ENCODE measurements at places on chromosomes 2 and 18. TPM values are rescaled to one million over a fixed set of nuclear protein-coding genes. Genes with fewer than 3 reads are reported as not detected.
A peak's percentile ranks its signal among the peaks of the same experiment; 100 is the strongest.

Gene PSMA8
- not detected for total RNA-seq

Gene ERICH2
- total RNA-seq = 0.92 TPM

- DNase-seq = no peak
Observed at GRCh38 chr2:41293491-41293890, 754.3 kb upstream of the PKDCC start.

Gene CFAP221
- total RNA-seq = 0.51 TPM

Gene CKAP2L
- 9.5 TPM for total RNA-seq

GRCh38 chr2:219252900-219253752 is at the start of gene TUBA4B:
Gene TUBA4B (plus strand): TSS chr2:219253243. CDS start chr2:219253408, 165 bp downstream.
- peak; percentile 52 for DNase-seq

Gene KIAA2012
- total RNA-seq = 0.13 TPM

DNA sequence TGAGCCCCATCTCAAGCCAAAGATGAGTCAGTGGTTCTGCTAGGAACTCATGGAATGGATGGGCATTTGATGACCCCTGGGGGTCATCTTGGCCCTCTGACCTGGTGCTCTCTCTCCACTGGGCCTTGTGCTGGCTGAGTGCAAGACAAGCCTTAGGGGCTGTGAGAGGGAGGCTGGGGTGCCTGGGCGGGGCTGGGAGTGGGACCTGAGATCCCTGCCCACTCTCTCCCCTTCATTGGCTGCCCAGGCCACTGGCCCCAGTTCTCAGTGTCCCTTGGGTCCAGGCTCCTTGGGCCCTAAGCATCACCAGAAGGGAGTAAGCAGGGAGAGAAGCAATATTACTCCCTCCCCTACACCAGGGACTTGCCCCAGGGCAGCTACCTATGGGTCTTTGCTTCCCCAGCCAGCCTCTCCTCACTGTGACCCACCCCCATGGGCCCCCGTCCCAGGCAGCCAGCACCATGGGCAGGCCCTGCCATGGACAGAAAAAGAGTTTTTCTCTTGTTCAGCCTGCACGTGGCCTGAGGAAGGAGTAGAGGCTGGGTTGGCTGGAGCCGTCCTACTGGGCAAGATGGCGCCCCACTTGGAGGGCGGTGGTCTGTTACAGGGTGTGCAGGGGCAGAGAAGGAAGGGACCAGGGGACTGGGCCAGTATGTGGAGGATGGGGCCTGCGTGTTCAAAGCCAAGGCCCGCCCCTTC is 33.6 kb downstream of the ATOH8 start:
- DNase-seq = no peak

- peak; percentile 55 for DNase-seq
Observed at GRCh38 chr2:20614201-20615067, 36.5 kb downstream of the HS1BP3 start.

Gene DNAJC5G
- not detected for total RNA-seq

DNA sequence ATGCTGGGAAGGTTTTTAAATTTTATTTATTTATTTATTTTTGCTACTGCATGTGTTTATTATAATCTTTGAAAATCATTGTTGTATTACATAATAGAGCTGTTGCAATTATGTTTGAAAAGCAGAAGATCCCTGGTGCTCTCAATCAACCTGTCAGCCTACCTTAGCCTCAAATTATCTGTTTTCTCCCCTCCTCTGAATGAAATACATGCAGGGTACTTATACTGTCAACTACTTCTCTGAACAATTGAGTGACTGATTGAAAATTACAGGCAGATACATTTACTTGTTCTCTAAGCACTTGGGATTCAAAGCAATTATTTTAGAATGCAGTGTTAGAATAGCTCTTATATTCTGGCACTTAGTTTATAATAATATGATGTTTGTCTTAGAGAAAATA is 8.1 kb downstream of the KYNU start:
- DNase-seq = no peak

Gene MALL
- total RNA-seq = 672 TPM

Gene ABCB11
- 21.7 TPM for total RNA-seq

DNA sequence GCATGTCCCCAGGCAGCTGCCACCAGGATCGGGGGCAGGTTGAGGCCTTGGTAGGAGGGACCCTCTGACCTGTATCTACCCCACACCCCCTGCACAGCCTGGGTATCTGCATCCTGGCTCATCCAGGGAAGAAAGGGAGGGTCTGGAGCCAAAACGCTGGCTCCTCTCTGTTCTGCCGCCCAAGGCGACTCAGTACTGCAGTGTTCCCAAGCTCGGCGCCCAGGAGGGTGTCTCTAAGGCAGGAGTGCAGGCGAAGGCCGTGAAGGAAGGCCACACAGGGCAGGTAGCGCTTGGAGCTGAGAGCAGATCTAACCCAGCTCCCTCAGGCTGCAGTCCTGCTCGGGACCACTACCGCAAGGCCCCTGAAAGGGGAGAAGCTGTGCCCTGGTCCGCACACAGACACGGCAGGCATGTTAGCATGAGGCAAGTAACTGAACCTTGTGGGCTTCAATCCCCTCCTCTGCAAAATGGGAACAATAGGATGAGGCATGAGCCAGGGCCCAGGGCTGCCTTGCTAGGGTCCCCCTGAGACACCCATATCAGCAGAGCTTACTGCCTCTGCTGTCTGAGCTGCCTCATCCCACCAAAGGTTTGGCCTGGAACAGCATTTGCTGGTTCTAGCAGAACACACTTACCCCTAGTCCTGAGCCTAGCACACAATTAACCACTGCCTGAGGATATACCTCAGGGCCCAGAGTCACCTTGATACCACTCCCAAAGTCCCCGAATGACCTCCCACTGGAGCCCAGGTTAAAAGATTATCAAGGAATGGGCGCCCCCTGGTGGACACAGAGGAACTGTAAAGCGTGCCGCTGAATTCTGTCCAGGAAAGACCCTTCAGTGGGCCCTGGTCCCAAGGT is 6.5 kb downstream of the PTMA start:
- DNase-seq = peak; percentile 68

Gene GRB14
- 1.5 TPM for total RNA-seq

- DNase-seq = no peak
Observed at GRCh38 chr2:229566370-229566769, 148.0 kb downstream of the DNER start.

GRCh38 chr2:140580532-140581151 is 1550.2 kb downstream of the LRP1B start:
- DNase-seq = no peak

DNA sequence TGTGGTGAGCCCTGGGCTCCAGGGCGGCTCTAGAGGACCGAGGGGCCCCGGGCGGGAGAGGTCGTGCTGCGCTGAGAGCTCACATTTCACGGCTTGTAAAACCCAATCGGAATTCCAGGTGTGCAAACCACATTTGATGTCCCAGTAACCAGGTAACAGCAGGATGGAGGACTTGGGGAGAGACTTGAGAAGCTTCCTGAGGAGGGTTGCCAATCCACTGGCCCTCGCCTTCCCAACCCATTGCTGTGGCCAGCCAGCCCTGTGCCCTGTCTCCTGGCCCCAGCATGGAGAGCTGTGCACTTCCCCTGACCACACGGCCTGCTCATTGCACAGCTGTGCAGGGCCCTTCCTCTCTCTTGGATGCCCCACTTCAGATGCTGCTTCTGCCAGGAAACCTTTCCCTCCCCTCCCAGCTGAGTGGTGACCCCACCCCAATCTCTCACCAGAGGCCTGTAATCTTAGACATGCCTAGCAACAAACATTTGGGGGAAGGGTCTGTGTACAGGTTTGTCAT is 39.6 kb downstream of the ASB1 start:
- DNase-seq = no peak

DNA sequence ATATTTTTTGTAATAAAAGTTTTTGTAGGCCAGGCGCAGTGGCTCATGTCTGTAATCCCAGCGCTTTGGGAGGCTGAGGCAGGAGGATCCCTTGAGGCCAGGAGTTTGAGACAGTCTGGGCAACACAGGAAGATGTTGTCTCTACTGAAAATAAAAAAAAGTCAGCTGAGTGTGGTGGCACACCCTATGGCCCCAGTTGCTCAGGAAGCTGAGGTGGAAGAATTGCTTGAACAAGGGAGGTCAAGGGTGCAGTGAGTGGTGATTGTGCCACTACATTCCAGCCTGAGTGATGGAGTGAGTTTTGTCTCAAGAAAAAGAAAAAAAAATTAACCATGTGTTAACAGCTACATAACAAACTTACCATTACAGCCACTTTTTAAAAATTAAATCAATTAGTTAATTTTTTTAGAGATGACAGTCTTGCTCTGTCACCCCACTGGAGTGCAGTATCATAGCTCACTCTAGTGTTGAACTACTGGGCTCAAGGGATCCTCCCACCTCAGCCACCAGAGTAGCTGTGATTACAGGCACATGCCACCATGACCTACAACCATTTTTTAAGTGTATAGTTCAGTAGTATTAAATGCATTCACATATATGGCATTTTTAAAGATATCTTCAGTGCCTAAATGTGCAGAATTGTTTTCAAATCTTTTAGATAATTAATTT is 67.2 kb upstream of the ACYP2 start:
- no peak for DNase-seq

GRCh38 chr18:986552-986951 is 81.9 kb downstream of the ADCYAP1 start:
- DNase-seq = no peak

- no peak for DNase-seq
Observed at GRCh38 chr2:236128321-236128720, 39.9 kb downstream of the GBX2 start.

GRCh38 chr2:207624185-207625013 is 795 bp downstream of the METTL21A start:
- peak; percentile 82 for DNase-seq

Gene TTN
- 8.6 TPM for total RNA-seq

DNA sequence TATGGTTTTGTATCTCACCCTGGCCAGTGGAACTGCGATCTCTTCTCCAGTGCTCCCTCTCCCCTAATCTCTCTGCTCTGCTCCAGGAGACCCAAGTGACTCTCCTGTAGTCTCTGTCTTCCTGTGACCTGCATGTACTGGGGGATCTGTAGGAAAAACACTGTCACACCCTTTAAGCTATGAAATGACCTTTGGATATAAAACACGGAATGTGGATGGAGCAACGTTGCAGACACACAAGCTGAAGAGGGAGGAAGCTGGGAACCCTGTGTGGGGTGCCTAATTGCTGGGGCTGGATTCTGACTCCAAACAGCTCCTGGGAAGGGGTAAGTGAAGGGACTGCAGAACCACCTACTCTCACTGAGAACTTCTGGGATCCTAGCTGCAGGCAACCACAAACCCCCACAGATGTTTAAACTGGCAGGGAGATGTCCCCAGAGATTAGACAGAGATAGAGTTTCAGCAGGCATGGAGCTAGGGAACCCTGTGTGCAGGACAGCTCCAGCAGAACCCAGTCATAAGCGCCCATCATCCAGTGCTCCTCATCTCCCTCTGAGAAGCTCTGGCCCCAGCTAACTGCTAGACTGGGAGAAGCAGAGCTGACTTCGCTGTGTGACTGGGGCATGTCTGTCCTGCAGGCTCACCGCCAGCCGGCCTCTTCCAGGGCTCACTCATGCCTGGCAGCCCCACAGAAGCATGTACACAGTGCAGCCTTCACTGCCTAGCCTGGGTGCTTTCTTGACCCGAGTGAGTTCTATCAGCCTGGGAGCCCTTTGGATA is 482.7 kb upstream of the SETBP1 start:
- DNase-seq = no peak

Gene MROH2A
- 0.20 TPM for total RNA-seq

GRCh38 chr2:39033980-39034379 is 86.9 kb downstream of the SOS1 start:
- no peak for DNase-seq

- DNase-seq = no peak
Observed at GRCh38 chr2:28488083-28488830, 7.6 kb upstream of the PLB1 start.

Gene SPP2
- total RNA-seq = not detected

DNA sequence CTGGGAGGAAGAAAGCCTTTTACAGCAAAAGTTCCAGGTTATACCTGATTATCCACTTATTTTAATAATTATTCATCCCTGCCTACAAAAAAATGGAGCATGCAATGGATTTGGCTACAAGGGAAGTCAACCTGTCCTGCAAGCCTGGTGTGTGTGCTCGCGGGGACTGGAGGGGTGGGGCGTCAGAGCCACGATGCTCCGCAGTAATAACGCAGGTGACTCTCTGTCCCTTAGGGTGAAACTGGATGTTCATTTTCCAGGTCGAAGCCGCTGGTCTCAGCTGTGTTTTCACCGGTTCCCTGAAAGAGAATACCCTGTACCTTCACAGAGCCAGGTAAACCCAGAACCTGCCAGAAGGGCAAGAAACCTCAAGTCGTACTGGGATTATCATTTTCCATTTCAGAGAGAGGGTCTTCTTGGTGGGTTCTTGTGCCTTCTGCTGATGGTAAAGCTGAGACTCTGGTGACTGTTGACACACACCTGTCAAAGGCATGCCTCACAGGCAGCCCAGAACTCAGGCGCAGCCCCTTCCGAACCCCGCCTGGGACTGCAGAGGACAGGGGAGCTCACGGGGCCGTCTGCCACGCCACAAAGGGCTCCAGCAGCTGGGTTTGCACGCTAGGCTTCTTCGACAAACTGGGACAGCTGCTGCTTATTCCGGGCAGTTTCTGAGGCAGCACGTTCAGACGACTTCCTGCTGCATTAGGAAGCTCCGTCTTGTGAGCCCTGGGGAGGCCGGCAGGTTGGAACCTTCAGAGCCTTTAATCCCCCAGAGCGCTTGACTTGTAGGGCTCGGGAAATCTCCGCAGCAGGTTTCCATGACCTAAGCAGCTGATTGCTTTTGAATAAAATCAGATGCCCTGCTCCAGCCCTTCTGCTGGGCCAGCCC is 58.6 kb downstream of the KCNG2 start:
- no peak for DNase-seq

Gene OSR1
- 8.1 TPM for total RNA-seq

DNA sequence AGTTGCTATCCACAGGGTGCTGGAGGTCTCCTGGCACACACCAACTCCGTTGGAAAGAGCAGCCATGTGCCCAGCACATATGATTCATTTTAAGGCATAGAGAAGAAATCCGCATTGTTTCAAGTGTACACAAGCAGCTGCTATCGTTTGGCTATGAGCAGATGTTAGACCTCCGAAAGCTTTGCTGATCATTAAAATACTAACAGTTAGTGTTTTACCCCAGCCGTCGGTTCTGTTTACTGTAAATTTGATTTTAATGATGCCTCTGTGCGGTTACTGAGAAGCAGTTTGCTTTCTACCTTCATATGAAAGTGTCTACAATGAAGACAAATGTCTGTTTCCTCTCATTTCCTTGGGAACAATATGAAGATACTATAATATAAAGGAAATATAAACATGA is 154.9 kb downstream of the PTGR3 start:
- DNase-seq = no peak

GRCh38 chr2:133062931-133063665 is 393.1 kb upstream of the LYPD1 start:
- no peak for DNase-seq

Gene SLC4A5
- 2.1 TPM for total RNA-seq

DNA sequence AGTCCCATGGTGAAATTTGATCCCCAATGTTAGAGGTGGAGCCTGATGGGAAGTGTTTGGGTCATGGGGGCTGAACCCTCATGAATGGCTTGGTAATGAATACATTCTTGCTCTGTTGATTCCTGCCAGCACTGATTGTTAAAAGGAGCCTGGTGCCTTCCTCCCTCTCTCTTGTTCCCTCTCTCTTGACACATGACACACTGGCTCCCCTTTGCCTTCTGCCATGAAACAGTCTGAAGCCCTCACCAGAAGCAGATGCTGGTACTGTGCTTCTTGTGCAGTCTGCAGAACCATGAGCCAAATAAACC is 30.6 kb upstream of the EPC2 start:
- DNase-seq = no peak

GRCh38 chr18:3984163-3984757 is 470.8 kb downstream of the DLGAP1 start:
- DNase-seq = no peak

Gene PSMG2
- total RNA-seq = 73.8 TPM

- no peak for DNase-seq
Observed at GRCh38 chr18:45342166-45342565, 273.1 kb upstream of the SLC14A2 start.

Gene FOXI3
- not detected for total RNA-seq

- no peak for DNase-seq
Observed at GRCh38 chr2:9538000-9538507, 17.6 kb downstream of the ADAM17 start.

Gene CIB4
- not detected for total RNA-seq

All from mucosa of descending colon (tissue), 3 donors.